Stimulated activated CD8-positive, alpha-beta memory T cell treated with anti-CD3 and anti-CD28 coated beads, Interleukin-15, amount 100 ng/mL, for 4 hours (primary cell): ENCODE measurements at places on chromosomes 6 and 20.

DNA sequence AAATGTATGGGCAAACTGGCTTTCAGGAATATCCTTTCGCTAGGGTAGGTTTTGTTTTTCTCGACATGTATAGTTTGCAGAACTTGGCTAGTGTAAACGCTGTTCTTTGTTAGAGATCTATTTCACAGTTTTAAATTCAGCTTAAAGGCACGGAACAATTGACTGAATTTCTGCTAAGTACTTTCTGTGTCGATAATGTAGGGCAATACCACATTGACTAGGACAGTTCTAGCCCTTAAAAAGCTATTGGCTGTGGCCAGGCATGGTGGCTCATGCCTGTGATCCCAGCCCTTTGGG, 92.8 kb downstream of the CEP57L1 start:
- DNase-seq, result no peak

DNA sequence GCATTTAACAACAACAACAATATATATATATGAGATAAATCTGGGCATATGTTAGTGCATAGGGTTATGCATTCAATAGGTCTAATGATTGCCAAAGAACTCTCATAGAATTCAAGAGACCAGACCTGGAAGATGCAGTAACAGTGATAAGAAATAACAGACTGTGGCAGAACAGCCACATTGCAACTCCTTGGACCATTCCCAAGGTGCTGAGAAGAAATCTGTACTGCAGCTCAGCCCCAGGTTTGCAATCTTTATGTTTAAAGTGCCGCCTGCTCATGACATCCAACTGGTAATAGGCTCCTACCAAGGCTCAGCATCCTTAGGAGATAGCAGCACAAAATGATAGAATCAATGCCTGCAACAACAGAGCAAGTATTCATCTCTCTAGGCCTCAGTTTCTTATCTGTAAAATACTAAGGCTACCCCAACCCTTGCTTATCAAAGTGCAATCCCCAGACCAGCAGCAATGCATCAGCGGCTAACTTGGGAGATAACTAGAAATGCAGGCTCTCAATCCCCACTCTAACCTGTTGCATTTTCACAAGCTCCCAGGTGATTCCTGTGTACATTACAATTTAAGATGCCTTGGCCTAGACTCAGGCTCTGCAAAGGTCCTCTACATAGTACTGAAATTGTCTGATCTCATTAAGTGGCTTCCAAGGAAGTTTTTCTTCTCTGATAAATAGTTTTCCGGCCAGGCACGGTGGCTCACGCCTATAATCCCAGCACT, 30.6 kb upstream of the PIM1 start:
- DNase-seq, result no peak

DNA sequence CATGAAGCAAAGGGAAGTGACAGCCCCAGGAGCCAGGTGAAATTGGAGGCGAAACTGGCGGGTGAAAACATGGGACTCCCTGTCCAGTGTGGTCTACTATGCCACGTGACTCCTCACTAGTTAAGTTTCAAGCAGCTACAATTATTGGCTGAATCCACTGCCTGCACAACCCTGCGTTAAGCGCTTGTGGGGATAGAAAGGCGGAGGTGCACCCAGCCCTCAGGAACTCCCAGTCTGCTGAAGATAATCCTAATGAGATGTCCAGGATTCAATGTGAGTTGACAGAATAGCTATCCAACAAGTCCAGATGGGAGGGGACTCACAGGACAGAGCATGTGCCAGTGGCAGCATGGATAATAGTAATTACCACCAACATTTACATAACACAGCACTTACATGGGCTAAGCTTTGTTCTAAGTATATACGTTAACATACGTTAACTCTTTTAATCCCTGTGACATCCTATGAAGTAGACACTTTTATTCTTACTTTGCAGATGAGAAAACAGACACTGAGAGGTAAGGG, 1.8 kb downstream of the MOCS1 start:
- no peak for DNase-seq

- no peak for DNase-seq
Observed at GRCh38 chr6:115004204-115004603, 661.4 kb upstream of the HS3ST5 start.

- DNase-seq, result no peak
Observed at GRCh38 chr20:9581509-9581908, 67.1 kb downstream of the LAMP5 start.

GRCh38 chr6:108666656-108667260, 106.0 kb downstream of the FOXO3 start:
- DNase-seq, result no peak

- no peak for DNase-seq
Observed at GRCh38 chr6:157133856-157134255, 189.5 kb downstream of the TMEM242 start.

- DNase-seq, result no peak
Observed at GRCh38 chr6:7939864-7940228, 29.3 kb upstream of the TXNDC5 start.

GRCh38 chr20:39117491-39117890, 155.3 kb downstream of the DHX35 start:
- no peak for DNase-seq

- DNase-seq, result no peak
Observed at GRCh38 chr20:58271606-58272351, 37.7 kb upstream of the RAB22A start.

DNA sequence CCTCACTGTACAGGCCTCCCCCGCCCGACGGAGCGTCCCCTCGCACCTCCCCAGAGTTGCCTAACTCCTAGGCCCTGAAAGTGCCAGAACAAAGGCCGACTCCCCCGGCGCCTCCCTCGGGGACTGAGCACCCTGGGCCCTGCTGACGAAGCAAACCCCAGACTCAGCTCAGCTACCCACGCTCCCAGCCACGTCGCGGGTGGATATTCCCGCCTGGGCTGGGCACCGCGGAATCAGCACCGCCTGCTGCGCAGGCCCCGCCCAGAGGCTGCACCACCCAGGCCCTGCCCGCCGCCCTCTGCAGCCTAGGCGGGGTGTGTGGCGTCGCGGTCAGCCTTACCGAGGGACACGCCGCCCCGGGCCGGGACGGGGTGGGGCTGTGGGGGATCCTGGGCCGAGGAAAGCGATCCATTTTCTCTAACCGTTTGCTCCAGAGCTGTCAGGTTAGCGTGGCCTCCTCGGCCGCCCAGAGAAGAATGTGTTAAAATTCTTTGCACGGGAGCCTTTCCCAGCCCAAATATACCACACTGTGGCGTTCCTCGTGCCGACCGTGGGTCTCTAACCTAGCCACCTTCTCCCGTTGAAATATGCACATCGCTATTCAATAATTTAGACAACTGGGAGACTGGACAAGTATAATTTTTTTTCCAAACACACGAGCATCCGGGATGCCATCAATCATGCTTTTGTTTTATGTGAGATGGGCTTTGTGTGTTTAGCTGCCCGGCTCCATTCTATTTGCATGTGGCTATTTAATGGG, 31.4 kb downstream of the TFAP2A start:
- DNase-seq, result no peak

DNA sequence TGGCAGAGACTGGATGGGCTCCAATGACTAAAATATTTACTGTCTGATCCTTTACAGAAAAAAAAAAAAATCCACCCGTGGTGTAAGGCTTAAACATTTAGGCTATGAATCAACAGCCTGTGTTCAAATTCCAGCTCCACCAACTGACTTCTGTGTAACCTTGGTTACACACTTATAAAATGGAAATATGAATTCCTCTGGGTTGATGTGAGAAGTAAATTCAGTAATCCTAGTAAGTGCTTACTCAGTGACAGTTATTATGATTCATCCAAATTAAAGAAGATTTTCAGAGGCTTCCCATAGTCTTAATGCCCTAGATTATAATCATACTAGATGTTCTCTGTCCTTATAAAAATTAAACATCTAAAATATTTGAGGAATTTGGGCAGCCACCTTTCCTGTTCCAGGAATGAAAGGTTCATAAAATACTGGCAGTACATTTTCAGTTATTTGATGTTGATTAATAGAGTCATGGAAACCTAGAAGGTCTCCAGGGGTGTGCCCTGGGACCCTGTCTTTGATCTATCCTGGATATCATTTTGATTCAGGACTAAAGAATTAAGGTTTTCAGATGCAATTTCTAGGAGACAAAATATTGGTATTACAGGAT, 180.3 kb upstream of the ZNF217 start:
- no peak for DNase-seq

DNA sequence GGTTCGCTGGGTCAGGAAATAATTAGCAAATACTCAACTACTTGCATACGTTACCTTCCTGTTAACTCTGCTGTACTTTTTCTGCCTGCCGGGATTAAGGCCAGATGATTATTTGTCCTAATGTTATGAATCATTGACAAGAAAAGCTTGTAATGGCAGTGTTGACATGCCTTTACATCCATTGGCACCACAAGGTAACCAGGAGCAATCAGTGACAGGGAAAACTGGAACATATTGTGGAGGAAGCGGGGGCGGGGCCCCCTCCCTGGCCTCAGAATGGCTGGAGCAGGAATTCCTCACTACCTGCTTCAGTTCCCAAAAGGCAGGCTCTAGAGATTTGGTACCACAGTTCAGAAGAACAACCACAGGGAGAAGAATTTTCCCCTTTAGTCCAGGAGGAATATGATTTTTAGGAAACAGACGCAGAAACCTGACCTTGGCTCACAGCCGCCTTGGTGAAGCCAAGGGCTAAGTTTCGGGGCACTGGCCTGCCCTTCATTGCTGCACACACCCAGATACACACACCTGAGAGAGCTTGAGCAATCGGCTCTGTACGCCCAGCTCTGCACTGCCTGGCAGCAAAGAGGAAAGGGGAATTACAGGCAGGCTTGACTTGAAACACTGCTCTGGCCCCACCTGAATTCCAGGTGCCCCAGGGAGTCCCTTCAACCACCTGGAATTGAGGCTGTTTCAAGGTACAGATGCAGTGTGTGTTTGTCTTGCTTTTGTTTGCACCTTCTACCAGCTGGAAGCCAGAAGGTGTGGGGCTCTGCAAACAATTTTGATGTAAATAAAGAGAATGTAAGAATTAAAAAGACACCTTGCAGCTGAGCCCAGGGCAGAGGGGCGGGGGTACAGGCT, 89.8 kb downstream of the MYB start:
- DNase-seq, result no peak

DNA sequence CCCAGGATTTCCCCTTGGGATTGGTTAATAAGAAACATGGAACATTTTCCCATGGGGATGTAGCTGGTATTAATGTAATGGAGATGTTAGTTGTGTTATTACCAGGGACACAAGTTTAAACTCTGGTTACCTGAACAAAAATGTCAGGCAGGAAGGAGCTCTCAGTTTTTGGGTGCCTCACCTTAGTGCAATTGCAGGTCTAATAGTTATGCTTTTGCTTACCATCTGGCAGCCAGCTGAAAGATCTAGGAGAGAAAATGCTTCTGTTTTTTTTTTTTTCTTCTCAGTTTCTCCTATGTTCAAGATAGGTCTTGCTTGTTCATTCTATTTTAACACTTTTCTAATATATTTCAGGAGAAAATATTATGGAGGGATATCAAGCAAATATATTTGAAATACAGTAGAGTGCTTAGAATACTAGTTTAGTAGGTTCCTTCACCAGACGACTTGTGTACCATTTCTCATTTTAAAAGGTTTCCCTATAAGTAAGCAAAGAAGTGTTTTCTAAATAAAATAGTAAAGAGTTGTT, 4.2 kb upstream of the UBE2J1 start:
- DNase-seq, result no peak

DNA sequence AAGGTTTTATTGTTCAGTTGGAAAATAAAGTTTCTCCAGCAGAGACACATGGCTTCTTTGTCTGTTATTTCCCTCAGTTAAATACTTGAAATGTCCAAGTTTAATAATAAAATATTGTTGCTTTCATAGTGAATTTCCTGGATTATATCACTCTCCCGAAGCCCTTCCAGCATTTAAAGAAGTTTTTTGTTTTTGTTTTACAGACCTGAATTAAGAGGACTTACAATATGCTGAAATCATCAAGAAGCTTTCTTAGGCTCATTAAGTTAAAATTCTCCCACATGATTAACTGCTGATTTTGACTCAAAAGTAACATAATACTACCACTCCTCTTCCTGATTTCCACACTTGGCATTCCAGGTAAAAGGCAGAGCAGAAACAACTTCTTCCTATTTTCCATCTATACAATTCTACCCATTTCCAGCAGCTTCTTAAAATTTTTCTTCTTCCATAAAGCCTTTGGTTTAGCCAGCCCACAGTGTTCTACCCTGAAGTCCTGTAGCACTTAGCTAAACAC, 35.8 kb downstream of the PDSS2 start:
- no peak for DNase-seq

DNA sequence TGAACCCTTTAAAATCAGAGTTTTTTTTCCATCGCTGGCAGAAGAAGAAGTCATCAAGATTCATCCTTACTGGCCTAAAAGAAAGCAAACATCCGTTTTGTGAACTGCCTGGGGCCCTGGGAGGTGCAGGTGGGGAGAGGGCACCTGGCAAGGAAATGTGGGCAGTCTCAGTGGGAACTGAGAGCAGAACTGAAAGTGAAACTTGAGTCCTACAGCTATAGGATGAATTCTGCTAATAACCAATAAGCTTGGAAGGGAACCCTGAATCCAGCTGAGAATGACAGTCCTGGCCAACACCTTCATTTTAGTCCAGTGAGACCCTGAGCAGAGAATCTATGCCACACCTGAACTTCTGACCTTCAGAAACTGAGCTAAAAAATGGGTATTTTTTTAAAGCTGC, 130.1 kb upstream of the ASCC3 start:
- no peak for DNase-seq

DNA sequence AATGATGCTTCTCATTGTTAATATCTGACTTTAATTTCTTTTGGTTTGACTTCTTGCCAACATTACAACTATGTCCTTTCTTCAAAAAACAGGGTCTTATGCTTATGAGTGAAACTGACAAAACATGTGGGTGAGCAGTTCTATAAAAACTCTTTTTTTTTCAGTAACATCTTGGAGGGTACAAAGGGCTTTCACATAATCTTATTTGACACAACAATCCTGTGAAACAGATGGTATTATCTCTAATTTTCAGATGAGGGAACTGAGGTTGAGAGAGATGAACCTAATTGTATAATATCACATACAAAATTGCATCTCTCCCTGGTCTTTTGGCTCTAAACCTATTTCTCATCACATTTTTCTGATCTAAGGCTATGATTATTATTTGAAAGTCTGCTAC, 38.3 kb downstream of the MAPK14 start:
- DNase-seq, result no peak

- DNase-seq, result peak; percentile 24
Observed at GRCh38 chr20:728256-728944, 39.9 kb downstream of the SLC52A3 start.

DNA sequence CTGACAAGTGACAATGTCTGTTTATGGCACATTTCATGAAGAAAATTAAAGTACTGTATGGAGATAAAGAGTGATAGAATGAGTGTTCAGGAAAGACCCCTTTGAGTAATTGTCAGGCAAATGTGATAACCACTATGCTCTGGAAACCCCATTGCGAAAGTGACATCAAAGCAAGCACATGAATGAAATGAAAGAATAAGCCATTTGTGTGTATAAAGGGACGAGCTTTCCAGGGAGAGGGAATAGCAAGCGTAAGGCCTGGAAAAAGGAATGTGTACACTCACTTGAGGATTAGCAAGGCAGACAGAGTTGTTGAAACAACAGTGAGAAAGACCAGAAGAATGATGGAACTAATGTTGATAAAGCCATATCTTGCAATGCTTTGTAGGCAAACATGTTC, 490.0 kb downstream of the GRIK2 start:
- DNase-seq, result no peak

GRCh38 chr20:38770546-38770945, 22.3 kb downstream of the ACTR5 start:
- no peak for DNase-seq

- DNase-seq, result no peak
Observed at GRCh38 chr6:164640956-164641355, 668.4 kb downstream of the C6orf118 start.

GRCh38 chr20:50885781-50886180, 45.5 kb downstream of the ADNP start:
- no peak for DNase-seq

GRCh38 chr6:4125500-4125899, 9.9 kb downstream of the ECI2 start:
- DNase-seq, result no peak
